ENCODE measurements at places on chromosomes 13 and 19. TPM values are rescaled to one million over a fixed set of nuclear protein-coding genes. Genes with fewer than 3 reads are reported as not detected.

PLIN5 gene
- 1.5 TPM for total RNA-seq

OR10H1 gene
- total RNA-seq: not detected

BICRA gene
- 28.1 TPM for total RNA-seq

GRCh38 chr13:30593001-30593400 lies 24.7 kb upstream of the USPL1 start:
- no peaks in the 10 kb centered on the region for H3K27me3 ChIP-seq
- no peak overlapping the region for H3K27ac ChIP-seq
- H3K4me1 ChIP-seq: no peaks in the 10 kb centered on the region

DNA sequence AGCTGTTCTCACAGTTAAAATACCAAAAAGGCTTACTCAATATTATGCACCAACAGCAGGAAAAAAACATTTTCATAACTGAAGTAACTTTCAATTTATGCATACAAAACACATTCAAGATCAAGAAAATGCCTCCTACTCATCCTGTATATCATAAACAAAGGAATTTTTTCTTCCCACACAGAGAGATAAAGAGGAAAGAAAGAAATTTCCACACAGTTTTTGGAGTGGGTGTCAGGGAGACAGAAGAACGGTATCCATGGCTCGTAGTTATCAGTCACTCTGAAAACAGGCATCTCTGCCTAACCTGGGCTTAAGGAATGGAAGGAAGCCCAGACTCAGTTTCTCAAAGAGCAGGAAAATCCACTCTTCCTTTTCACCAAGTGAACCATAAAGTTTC lies 92.4 kb upstream of the SIAH3 start:
- no peak overlapping the region for H3K27ac ChIP-seq
- H3K36me3 ChIP-seq: no peaks in the 10 kb centered on the region
- H3K4me1 ChIP-seq: no peaks in the 10 kb centered on the region
- no peak overlapping the region for H3K4me3 ChIP-seq

- no peaks in the 10 kb centered on the region for H3K27me3 ChIP-seq
- H3K36me3 ChIP-seq: no peaks in the 10 kb centered on the region
- DNase-seq: no peak
- no peak overlapping the region for H3K4me3 ChIP-seq
Observed at GRCh38 chr13:32728327-32728726, 142.1 kb downstream of the PDS5B start.

DNA sequence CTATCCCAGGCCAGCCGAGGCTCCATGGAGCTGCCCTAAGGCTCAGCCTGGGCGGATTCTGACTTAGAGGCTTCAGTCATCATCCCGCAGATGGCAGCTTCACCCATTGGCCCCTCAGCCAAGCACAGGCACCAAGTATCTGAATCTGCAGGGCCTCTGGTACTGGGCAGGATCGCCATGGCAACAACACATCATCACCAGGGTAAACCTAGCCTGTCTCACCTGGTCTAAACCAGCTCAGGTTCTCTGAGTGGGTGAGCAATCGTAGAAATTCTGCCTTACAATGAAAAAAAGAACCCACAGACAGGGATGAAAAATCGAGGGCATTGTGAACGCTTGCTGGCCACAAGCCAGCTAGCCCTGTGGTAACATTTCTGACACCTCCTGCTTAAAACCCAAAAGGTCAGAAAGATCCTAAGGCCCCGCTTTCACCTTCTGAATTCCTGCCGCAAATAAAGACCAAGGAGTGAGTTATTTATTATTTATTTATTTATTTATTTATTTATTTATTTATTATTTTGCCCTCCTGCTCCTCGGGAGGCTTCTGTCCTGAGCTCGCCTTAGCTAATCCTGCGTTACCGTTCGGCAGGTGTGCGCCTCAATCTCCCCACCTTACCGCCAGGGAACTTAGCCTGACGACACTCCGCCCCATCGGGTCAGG lies 12.0 kb upstream of the CEACAM21 start:
- H3K27me3 ChIP-seq: peaks cover 38% of the 10 kb centered on the region
- H3K27ac ChIP-seq: no peak overlapping the region
- no peaks in the 10 kb centered on the region for H3K4me1 ChIP-seq
- no peaks in the 10 kb centered on the region for H3K36me3 ChIP-seq

DNA sequence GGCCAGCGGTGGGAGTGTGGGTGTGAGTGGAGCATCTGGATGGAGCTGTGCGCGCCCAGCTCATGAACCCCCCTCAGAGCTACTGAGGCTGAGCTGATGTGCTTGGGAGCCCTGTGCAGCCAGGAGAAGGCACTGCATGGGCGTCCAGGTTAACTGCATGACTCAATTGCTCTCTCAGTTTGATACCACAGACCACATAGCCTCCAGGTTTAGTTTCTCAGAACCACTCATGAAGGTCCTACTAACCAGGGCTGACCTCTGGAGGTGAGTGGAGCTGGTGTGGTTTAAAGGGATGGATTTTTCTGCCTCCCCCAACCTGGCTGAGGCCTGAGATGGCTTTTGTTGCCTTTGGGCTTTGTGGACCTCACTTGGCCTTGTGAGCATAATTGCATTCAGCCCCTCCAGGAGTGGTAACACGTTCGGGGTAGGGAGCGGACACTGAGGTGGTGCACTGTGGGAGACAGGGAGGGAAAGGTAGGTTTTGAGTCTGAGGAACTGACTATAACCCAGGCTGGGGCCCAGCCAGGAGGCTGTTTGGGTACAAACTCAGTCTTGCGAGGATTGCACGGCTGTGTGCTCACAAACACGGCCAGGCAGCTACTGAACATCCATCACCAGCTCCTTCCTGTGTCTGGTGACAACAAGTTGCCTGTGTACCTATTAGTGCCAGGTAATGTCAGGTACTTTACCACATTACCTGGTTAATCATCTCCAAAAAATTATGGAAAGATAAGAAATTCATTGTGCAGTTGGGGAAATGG lies 97.5 kb downstream of the RGCC start:
- H3K4me3 ChIP-seq: no peak overlapping the region
- no peak for DNase-seq
- H3K4me1 ChIP-seq: no peaks in the 10 kb centered on the region
- no peaks in the 10 kb centered on the region for H3K36me3 ChIP-seq
- no peak overlapping the region for H3K27ac ChIP-seq

GRCh38 chr13:73717632-73718031 lies 416.6 kb downstream of the KLF12 start:
- H3K27ac ChIP-seq: no peak overlapping the region
- no peak for DNase-seq
- H3K27me3 ChIP-seq: no peaks in the 10 kb centered on the region
- no peaks in the 10 kb centered on the region for H3K36me3 ChIP-seq
- H3K4me1 ChIP-seq: no peaks in the 10 kb centered on the region

DNA sequence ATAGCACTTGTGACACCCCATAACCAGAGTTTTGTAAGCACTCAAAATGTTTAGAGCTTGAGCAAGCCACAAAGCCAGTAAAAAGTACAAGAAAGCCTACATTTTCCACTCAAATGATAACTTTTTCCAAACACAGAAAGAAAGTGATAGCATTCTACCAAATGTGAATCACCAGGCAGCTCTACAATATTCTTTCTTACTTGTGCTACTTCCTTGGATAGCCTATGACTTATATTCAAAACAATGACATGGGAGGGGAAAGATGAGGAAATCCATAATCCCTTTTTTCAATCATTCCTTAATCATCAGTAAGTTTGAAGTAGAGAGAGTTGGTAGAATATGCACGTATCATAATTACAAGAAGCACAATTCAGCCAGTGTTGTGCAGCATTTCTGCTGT lies 650.8 kb upstream of the PCDH9 start:
- H3K27ac ChIP-seq: no peak overlapping the region
- no peaks in the 10 kb centered on the region for H3K36me3 ChIP-seq
- H3K4me3 ChIP-seq: no peak overlapping the region
- no peak for DNase-seq
- H3K27me3 ChIP-seq: no peaks in the 10 kb centered on the region

DNA sequence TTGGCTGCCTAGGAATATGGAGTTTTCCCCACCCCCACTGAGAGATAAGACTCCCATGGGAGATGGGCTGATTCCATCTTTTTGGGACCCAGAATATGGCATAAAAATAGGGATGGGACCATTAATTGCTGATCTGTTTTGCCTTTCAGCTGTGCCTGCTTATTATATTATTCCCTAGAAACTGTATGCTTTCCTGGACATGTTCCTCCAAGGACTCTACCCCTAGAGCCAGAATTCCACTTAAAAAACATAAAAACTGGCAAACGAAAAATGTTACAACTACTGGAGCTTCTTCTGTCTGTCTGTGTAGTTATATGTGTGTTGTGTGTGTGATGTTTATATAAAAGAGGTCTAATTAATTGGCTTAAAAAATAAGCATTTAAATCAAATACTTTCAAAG lies 159.9 kb upstream of the PRR20A start:
- no peaks in the 10 kb centered on the region for H3K27me3 ChIP-seq
- H3K36me3 ChIP-seq: no peaks in the 10 kb centered on the region
- no peak for DNase-seq
- no peaks in the 10 kb centered on the region for H3K4me1 ChIP-seq
- H3K4me3 ChIP-seq: no peak overlapping the region

DNA sequence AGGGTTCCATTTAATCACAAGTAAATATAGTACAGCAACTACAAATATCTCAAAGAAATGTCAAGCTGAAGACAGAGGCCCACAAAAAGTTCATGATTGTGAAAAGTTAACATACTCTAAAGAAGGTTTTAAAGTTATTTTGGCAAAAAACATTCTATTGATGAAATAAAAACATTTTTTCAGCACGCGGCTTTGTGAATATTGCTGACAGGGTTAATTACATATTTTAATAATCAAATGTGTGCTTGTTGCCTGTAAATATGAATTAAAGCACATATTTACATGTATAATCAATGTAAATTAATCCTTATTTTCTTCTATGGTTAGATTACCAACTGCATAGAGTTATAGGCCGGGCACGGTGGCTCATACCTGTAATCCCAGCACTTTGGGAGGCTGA lies 328.1 kb downstream of the MZT1 start:
- H3K27me3 ChIP-seq: no peaks in the 10 kb centered on the region
- no peaks in the 10 kb centered on the region for H3K36me3 ChIP-seq
- H3K27ac ChIP-seq: no peak overlapping the region
- H3K4me3 ChIP-seq: no peak overlapping the region

GRCh38 chr19:54473071-54473891 lies at the start of gene CDC42EP5:
Gene CDC42EP5 (minus strand): TSS chr19:54473296. CDS start chr19:54465547, 7,749 bp downstream.
- DNase-seq: peak; percentile 77
- no peaks in the 10 kb centered on the region for H3K36me3 ChIP-seq
- peak within 1 kb of the TSS; percentile 37 for H3K4me3 ChIP-seq
- H3K27me3 ChIP-seq: peaks cover 4% of the 10 kb centered on the region
- H3K4me1 ChIP-seq: no peaks in the 10 kb centered on the region

DNA sequence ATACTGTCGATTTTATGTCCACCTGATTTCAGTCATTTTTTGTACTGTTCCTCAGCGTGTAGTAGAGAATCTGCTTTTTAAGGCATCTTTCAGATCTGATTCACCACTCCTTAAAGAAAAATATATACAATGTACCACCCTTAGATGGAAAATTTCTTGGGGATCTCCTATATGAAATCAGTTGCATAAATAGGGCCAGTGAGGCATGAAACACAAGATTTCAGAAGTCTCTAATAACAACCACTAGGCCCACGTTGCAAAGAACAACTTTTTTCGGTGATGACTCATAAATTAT lies 1.4 kb downstream of the USP12 start:
- no peak for DNase-seq
- no peaks in the 10 kb centered on the region for H3K4me1 ChIP-seq
- no peak overlapping the region for H3K4me3 ChIP-seq
- H3K27ac ChIP-seq: peak overlapping the region; percentile 95

DNA sequence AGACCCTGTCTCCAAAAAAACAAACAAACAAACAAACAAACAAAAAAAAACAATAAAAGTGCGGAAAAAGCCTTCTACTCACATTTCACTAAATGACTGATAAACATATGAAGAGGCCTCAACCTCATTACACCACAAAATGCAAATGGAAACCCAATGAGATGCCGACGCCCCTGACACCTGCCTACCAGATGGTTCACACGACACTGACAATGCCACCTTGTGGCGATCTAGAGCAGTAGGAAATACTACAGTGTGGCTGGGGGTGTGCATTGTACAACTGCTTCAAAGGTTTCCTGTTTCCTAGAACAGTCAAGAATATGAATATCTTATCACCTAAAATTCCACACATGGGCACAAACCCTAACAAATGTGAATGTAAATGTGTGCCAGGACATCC lies 14.0 kb downstream of the SCGB2B2 start:
- H3K27ac ChIP-seq: no peak overlapping the region
- no peak overlapping the region for H3K4me3 ChIP-seq
- H3K36me3 ChIP-seq: no peaks in the 10 kb centered on the region
- H3K4me1 ChIP-seq: no peaks in the 10 kb centered on the region
- DNase-seq: no peak
